ENCODE measurements at places on chromosomes 5 and 9. TPM values are rescaled to one million over a fixed set of nuclear protein-coding genes. Genes with fewer than 3 reads are reported as not detected.
A peak's percentile ranks its signal among the peaks of the same experiment; 100 is the strongest.

OR1L8 gene
- total RNA-seq = not detected

ZBTB26 gene
- total RNA-seq = 7.7 TPM

TUSC1 gene
- 7.5 TPM for total RNA-seq

- no peaks in the 10 kb centered on the region for H3K36me3 ChIP-seq
- H3K27me3 ChIP-seq = no peaks in the 10 kb centered on the region
- DNase-seq = no peak
- H3K4me1 ChIP-seq = no peaks in the 10 kb centered on the region
- no peak overlapping the region for H3K4me3 ChIP-seq
Measured at GRCh38 chr9:78565481-78565880, 268.6 kb downstream of the PSAT1 start.

- peak overlapping the region; percentile 41 for H3K4me3 ChIP-seq
- no peak overlapping the region for H3K27ac ChIP-seq
- peak; percentile 11 for DNase-seq
- peaks cover 13% of the 10 kb centered on the region for H3K4me1 ChIP-seq
- H3K36me3 ChIP-seq = no peaks in the 10 kb centered on the region
Measured at GRCh38 chr5:133611357-133612248, 738 bp downstream of the FSTL4 start.

- H3K36me3 ChIP-seq = no peaks in the 10 kb centered on the region
- no peaks in the 10 kb centered on the region for H3K27me3 ChIP-seq
- no peak overlapping the region for H3K4me3 ChIP-seq
- no peak overlapping the region for H3K27ac ChIP-seq
- no peak for DNase-seq
Measured at GRCh38 chr5:19886123-19886917, 101.7 kb downstream of the CDH18 start.

DNA sequence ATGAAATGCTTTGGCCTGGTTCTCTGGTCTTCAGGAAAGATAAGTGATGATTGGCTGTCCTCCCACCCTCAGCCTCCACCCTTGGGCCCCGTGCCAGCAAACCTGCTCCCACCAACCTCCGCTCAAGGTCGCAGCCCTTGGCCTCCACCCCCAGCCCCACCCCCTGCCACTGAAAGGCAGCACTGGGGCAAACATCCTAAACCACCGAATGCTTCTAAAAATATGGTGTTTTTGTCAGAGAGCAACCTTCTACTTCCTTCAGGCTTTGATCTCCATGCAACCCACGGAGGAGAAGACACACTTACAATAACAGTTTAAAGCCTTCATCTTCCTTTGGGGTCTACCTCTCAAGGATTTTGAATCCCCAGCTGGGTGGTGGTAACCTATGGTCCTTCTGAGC is 24.0 kb upstream of the TCF7 start:
- DNase-seq = no peak
- H3K27me3 ChIP-seq = no peaks in the 10 kb centered on the region
- no peak overlapping the region for H3K27ac ChIP-seq
- peaks cover 7% of the 10 kb centered on the region for H3K4me1 ChIP-seq
- H3K4me3 ChIP-seq = no peak overlapping the region
- H3K36me3 ChIP-seq = no peaks in the 10 kb centered on the region

STPG3 gene
- not detected for total RNA-seq

CDC20B gene
- 0.30 TPM for total RNA-seq

GRCh38 chr5:15615859-15616258 is 115.9 kb downstream of the FBXL7 start:
- H3K27me3 ChIP-seq = no peaks in the 10 kb centered on the region
- no peaks in the 10 kb centered on the region for H3K36me3 ChIP-seq
- H3K27ac ChIP-seq = no peak overlapping the region
- DNase-seq = no peak

- H3K4me3 ChIP-seq = no peak overlapping the region
- DNase-seq = no peak
- H3K36me3 ChIP-seq = no peaks in the 10 kb centered on the region
- no peak overlapping the region for H3K27ac ChIP-seq
- no peaks in the 10 kb centered on the region for H3K27me3 ChIP-seq
Measured at GRCh38 chr5:88060194-88060593, 208.5 kb downstream of the TMEM161B start.

GRCh38 chr5:103280967-103281366 is 22.4 kb downstream of the MACIR start:
- H3K27ac ChIP-seq = no peak overlapping the region
- no peak overlapping the region for H3K4me3 ChIP-seq
- H3K36me3 ChIP-seq = no peaks in the 10 kb centered on the region

GRCh38 chr9:134040781-134041648 is 15.7 kb downstream of the BRD3OS start:
- H3K27me3 ChIP-seq = no peaks in the 10 kb centered on the region
- no peak overlapping the region for H3K27ac ChIP-seq
- H3K4me1 ChIP-seq = no peaks in the 10 kb centered on the region
- H3K36me3 ChIP-seq = no peaks in the 10 kb centered on the region
- no peak for DNase-seq

KCNIP1 gene
- total RNA-seq = 1.5 TPM

- no peak overlapping the region for H3K4me3 ChIP-seq
- no peak for DNase-seq
- H3K4me1 ChIP-seq = no peaks in the 10 kb centered on the region
- no peak overlapping the region for H3K27ac ChIP-seq
- no peaks in the 10 kb centered on the region for H3K27me3 ChIP-seq
Measured at GRCh38 chr5:77443670-77444069, 48.4 kb downstream of the WDR41 start.

DNA sequence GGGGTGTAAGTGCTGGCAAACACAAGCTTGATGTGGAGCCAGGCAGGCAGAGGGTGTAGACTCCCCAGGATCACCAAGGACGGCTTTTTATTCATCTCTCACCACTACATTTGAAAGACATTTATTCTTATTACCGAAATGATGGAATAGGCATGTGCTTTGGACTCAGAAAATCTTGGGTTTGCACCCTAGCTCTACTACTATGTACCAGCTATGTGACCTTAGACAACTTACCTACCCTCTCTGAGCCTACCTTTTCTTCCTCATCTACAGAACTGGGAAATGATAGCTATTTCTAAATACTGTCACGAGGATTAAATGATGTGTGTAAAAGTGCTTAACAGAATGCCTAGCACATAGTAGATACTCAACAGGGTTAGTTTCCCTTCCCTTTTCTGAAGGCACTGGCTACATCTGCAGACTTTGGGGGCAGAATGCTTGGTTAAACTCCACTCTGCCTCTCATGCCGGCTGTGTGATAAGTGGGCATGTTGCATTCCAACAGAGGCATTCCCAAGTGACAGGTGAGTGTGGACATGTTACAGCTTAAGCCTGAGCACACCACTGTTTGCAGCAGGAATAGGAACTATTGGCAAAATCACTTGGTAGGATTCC is 94.8 kb downstream of the SLC1A3 start:
- H3K27me3 ChIP-seq = peaks cover 7% of the 10 kb centered on the region
- H3K27ac ChIP-seq = no peak overlapping the region
- H3K4me3 ChIP-seq = no peak overlapping the region
- no peaks in the 10 kb centered on the region for H3K36me3 ChIP-seq
- peaks cover 28% of the 10 kb centered on the region for H3K4me1 ChIP-seq

DNA sequence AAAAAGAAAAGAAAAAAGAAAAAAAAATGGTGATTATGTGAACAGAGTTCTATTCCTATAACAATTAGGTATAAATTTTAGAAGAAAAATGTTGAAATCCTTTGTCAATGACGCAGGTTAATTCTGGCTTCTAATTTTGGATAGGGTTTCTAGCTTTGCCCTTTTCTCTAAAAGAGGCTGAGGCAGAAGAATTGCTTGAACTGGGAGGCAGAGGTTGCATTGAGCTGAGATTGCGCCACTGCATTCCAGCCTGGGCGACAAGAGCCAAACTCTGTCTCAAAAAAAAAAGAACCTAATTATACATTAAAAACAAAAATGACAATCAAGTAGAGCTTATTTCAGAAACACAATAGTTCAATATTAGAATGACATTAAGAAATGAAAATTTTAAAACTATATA is 2.9 kb downstream of the STXBP1 start:
- peaks cover 20% of the 10 kb centered on the region for H3K27me3 ChIP-seq
- no peak for DNase-seq
- H3K36me3 ChIP-seq = no peaks in the 10 kb centered on the region

- H3K27me3 ChIP-seq = no peaks in the 10 kb centered on the region
- no peak for DNase-seq
- no peak overlapping the region for H3K4me3 ChIP-seq
- no peak overlapping the region for H3K27ac ChIP-seq
Measured at GRCh38 chr9:30015073-30015472, 2369.4 kb upstream of the ACO1 start.

DNA sequence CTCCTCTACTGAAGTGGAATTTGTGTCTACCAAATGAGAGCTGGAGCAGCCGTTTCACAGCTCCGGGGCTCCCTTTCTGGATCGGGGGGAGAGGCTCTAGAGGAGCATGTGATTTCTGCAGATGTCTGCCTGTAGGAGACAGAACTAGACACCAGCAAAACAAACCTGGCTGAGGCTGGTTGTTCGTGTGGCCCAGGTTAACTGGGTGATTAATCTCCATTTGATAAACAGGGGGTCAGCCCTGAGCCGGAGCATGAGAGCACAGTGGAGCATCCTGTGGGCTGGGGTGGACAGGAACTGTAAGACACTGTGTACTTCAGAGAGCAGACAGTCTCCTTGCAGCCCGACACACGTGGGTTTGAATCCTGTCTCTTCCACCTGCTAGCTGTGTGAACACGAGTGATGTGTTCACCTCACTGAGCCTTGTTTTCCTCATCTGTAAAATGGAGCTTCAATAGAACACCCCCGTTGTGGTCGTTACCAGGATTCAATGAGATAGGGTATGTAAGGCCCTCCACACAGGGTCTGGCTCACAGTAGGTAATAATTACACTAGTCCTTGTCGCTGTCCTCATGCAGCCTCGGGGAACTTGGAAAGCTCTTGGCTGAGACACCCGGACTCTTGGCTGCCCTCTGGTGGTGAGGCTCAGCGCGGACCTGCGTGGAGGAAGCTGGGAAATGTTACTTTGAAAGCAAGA is 12.9 kb downstream of the CXCL14 start:
- peaks cover 4% of the 10 kb centered on the region for H3K4me1 ChIP-seq
- no peaks in the 10 kb centered on the region for H3K27me3 ChIP-seq
- no peaks in the 10 kb centered on the region for H3K36me3 ChIP-seq

DNA sequence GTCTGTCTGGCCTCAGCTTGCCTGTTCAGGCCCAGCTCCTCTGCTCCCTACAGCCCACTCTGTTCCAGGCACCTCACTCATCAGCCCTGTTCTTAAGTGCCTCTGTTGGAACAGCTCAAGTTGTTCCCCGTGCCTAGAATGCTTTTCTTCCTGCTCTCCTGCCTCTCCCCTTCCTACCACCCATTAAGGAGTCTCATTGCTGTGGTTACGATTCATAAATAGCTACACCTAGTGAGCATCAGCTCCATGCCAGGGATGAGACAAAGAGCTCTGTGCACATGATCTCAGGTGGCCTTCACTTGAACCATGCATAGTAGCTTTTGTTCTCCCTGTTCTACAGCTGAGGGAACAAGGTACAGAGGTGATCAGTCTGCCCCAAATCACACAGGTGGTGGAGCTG is 54.3 kb downstream of the PSD2 start:
- no peak for DNase-seq
- no peak overlapping the region for H3K27ac ChIP-seq
- no peak overlapping the region for H3K4me3 ChIP-seq
- H3K27me3 ChIP-seq = peaks cover 47% of the 10 kb centered on the region

DNA sequence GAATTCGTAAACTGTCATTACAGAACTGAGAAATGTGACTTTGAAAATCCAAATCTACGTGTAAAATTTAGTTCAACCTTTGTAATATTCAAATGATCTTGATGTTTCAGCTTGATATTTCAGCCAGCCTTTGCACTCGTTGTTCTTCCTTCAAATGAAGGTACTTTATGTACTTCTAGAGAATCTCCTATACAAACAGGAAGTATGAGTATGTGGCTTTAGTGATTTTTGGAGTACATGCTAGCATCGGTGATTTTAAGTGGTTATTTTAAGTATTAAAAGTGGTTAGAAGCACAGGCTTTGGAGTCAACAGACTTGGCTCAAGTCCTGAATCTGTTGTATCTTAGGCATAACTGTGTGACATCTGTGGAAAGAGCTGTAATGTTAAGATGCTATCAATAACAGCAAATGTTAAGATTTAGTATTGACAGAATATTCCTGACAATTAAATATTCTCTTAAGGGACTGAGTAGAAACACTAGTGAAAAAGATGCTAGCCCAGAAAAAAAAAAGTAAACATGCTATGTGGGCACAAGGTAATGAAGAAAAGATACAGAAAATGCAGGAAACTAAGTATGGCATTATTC is 398.0 kb downstream of the ADGRV1 start:
- H3K36me3 ChIP-seq = no peaks in the 10 kb centered on the region
- H3K4me1 ChIP-seq = no peaks in the 10 kb centered on the region
- H3K27me3 ChIP-seq = no peaks in the 10 kb centered on the region
- DNase-seq = no peak
- no peak overlapping the region for H3K27ac ChIP-seq

MZB1 gene
- total RNA-seq = not detected

CDKN2B gene
- total RNA-seq = 8.5 TPM

DNA sequence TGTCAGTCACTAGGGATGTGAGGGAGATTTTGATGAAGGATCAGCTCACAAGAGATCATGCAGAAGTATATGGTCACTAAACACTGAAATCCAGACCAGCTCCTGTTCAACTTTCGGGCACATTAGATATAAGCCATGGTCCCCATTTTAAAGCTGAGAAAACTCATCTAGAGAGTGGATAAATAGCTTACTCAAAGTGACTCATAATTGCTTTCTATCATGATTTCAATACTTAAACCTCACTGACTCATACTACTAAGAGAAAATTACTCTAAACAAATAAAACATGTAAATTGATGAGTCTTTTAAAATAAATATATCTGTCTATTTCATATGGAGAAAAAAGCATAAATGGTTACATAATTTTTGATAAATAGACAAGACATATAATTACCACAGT is 567.7 kb downstream of the TLR4 start:
- no peak overlapping the region for H3K4me3 ChIP-seq
- H3K4me1 ChIP-seq = no peaks in the 10 kb centered on the region
- H3K27ac ChIP-seq = no peak overlapping the region
- no peak for DNase-seq
- H3K36me3 ChIP-seq = no peaks in the 10 kb centered on the region

GRCh38 chr5:73160239-73160671 is 12.7 kb upstream of the TMEM174 start:
- H3K4me1 ChIP-seq = no peaks in the 10 kb centered on the region

PCDHA13 gene
- 4.1 TPM for total RNA-seq

- H3K36me3 ChIP-seq = no peaks in the 10 kb centered on the region
- H3K4me3 ChIP-seq = no peak overlapping the region
- H3K27me3 ChIP-seq = no peaks in the 10 kb centered on the region
- no peak overlapping the region for H3K27ac ChIP-seq
- peaks cover 20% of the 10 kb centered on the region for H3K4me1 ChIP-seq
Measured at GRCh38 chr5:9230355-9230754, 315.5 kb downstream of the SEMA5A start.

GRCh38 chr9:78122631-78123030 is 91.0 kb upstream of the GNAQ start:
- no peak for DNase-seq
- H3K27ac ChIP-seq = no peak overlapping the region
- H3K36me3 ChIP-seq = no peaks in the 10 kb centered on the region
- no peak overlapping the region for H3K4me3 ChIP-seq
- H3K4me1 ChIP-seq = no peaks in the 10 kb centered on the region
- H3K27me3 ChIP-seq = no peaks in the 10 kb centered on the region

- no peak overlapping the region for H3K27ac ChIP-seq
- no peaks in the 10 kb centered on the region for H3K36me3 ChIP-seq
- DNase-seq = peak; percentile 17
- no peak overlapping the region for H3K4me3 ChIP-seq
- H3K27me3 ChIP-seq = no peaks in the 10 kb centered on the region
- peaks cover 12% of the 10 kb centered on the region for H3K4me1 ChIP-seq
Measured at GRCh38 chr5:156475182-156476157, 148.5 kb downstream of the SGCD start.
